ENCODE measurements at places on chromosomes 4 and X.

- no peak for DNase-seq
Measured at GRCh38 chr4:41267997-41268396, 11.3 kb downstream of the UCHL1 start.

- DNase-seq: no peak
Measured at GRCh38 chr4:2348786-2349185, 69.7 kb downstream of the ZFYVE28 start.

DNA sequence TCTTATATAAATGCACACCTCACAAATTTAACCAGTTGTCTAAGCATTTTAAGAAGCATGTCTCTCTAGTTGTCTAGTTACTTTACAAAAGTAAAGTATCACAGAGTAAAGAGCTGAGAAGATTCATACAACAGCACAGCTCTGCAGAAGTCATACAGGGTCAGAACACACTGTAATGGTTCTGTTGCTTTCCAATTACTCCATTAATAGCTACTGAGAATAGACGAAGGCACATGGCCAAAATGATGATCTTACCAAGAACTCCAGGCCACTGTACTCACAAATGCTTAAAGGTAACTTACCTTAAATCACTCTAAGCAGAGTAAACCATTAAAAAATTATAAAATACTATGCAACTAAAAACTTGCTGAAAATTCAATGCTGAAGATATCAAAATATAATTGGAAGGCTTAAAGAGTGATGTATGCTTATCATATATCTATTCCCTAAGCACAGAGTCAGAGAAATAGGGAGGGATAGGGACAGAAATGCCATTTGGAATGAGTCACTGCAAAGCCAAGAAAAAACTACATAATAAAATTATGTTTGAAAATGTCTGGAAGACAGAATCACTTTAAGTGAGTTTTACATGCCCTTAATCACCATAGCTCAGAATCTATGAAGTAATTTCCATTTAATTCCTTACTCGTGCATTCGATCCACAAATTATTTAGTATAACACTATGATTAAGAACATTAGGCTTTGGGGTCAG lies 71.0 kb downstream of the DDX60L start:
- no peak for DNase-seq

GRCh38 chrX:20001588-20001987 lies 10.7 kb upstream of the BCLAF3 start:
- DNase-seq: no peak

DNA sequence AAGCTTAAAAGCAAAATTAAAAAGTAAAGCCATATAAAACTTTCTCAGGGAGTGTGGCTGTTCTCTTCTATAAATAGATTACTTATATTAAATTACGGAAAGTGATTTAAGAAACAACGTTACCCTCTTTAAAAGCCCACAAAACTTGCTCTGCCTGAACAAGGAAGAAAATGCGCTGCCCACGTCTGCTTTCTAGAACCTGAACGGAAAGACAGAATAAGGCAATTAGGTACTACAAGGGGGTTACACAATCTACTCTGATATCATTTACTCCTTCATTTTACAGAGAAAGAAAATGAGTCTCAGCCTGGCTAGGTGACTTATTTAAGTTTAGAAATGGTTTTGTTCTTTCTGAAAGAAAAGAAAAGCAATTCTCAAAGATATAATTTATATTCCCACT lies 147.2 kb downstream of the RNF150 start:
- DNase-seq: no peak

DNA sequence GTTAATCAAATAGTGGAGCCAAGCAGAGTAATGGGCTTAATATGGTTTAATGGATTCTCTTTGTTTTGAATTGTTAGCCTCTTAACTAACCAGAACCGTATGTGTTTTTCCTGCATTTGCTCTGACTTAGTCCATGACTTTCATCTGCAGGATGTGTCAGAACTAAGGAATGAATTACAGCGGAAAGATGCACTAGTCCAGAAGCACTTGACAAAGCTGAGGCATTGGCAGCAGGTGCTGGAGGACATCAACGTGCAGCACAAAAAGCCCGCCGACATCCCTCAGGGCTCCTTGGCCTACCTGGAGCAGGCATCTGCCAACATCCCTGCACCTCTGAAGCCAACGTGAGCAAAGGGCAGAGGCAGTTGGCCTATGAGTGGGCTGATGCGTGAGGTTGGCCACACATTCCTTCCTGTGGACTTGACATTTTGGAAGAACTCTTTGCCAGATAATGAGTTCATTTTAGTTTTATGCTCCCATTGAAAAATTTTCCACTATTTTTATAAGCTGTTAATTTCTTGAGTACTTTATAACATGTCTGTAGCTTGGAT lies 9.1 kb downstream of the MED28 start:
- DNase-seq: no peak

DNA sequence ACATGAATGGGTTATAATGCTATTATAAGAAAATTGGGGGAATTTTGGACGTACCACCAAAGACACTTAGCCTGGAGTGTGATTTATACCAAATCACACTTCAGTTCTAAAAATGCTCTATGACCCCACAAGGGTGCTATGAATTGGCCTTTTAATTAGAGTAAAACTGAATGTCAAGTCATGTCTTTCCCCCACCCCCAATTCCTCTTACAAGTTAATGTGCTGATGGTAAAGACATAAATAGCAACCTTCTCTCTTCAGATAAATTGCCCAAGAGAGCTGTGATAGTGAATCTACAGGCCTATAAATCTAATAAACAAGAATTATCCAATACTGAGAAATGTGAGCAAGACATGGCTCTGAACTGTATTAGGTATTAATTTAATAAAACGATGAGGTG lies 78.8 kb downstream of the RNF150 start:
- no peak for DNase-seq

DNA sequence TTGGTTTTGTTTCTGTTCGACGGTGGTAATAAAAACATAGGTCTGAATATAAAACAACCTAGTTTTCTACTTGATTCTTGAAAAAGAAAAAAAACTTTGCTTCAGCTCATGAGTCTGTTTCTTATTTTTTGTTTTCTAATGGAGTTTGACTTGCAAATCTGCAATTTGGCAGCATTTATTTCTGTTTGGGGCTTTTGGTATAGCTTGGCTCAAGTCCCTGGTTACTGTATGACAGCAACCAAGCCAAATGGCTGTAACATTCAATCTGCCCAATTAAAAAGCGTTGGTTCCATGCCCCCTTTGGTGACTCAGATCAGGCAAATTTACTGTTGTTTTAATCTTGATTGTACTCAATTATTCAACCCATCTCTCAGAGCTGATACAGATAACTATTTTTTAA lies 263.4 kb downstream of the GRIA3 start:
- DNase-seq: no peak

- DNase-seq: no peak
Measured at GRCh38 chrX:8310409-8310808, 139.3 kb upstream of the VCX2 start.

- DNase-seq: no peak
Measured at GRCh38 chr4:46656071-46656470, 253.0 kb downstream of the COX7B2 start.

- peak; percentile 52 for DNase-seq
Measured at GRCh38 chr4:153115322-153116290, 88.6 kb upstream of the TRIM2 start.

DNA sequence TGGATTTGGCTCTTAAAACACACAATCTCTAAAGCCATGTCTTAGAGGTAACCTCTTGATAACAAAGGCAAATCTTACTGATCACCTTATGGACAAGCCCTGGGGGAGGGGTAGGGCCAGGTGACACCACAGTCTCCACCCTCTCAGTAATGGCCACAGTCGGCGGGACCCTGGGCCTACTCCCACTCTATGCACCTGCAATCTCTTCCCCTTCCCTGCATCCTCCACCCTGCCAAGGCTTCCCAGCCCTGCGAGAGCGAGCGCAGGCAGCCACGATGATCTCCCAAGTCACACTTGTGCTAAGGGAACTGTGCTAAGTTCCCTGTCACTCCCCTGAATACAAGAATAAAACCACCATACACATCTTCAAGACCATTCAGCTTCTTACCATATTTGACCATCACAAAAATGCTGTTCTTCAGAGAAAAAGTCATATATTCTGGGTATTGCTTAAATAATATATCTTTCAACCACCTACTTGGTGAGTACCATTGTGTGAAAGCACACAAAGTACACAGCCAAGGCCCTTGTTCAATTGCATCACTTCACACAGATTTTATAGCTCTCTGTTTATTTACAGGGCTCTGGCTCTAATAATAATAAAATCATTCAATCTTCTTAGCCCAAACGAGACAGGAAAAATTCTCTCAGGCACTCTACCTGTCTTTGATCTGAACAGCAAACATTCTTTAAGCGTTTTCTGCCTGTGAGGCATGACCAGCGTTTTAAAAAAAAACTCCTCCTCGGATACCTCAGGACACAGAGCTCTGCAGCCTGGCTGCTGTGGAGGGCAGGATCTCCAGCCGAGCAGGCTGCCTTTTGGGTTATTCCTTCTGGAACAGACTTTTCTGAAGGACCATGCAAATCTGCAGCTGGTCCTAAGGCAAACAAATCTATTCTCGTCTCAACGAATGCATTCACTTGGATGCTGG lies 115.7 kb upstream of the MAP3K15 start:
- no peak for DNase-seq

DNA sequence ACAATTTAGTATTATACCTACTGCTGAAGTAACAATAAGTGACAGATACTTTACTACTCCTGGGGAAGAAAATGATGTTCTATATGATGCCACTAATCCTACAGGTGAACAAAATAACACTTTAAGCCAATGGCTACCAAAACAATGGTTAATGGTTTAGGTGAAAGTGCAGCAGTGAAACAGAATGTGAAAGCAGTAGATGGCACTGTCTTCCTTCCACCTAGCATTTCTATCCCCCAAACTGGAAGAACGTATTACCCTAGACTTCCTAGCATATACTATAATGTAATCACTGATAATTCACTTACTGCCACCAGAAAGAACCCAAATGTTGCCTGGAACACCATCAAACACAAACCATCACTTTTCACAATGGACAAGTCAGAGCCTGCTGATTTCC lies 18.9 kb upstream of the CABS1 start:
- no peak for DNase-seq

DNA sequence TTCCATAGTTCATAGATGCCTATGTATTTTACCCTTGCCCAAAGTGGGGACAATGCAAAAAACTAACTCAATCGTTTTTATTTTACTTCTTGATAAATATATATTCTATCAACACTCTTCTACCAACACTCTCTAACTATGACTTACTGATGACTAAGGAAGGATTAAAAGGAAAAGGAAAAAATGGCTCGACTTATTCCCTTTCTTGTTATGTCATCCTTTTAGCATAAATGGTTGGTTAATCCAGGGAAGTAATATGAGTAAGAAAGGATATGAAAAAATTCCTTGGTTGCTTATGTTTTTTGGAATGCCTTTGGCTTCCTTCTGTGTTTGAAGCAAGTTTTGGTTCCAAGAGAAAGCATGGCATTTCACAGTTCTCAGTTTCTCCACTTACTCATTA lies 1087.1 kb downstream of the C4orf33 start:
- DNase-seq: no peak

DNA sequence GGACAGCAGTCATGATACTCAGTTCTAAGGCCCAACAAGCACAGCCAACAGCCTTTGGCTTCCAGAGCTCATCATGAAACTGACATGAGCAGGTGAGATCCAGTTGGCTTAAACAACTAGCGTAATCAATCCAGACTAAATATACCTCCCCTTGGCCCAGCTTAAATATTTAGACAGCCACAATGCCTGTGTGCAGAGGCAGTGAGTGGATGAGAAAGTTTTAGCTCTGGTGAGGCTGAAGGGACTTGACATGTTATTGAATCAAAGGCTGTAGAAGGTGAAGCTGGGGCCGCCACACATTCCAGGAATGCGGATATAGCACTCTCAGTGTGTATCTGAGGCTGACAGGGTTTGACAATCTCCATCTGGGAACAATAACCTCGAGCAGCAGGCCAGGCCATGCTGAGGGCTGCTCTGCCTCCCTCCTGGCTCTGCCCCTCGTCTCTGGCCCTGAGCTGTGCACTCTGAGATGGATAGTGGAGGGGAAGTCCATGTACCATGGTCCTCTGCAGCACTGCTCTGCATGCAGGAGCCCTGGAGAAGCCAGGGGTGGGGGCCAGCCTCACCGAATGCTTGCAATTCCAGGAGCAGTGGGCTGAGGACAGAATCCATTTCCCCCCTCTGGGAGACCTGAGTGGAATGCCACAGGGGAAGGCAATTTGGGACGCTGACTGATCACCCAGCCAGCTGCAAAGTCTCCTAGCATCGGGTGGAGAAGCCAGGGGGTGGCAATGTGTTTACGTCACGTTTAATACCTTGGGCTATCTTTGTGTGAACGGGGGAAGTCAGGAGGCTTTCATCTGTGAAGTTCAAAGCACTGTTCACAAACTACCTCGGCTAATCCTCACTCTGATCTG lies 37.3 kb upstream of the RASL11B start:
- no peak for DNase-seq

DNA sequence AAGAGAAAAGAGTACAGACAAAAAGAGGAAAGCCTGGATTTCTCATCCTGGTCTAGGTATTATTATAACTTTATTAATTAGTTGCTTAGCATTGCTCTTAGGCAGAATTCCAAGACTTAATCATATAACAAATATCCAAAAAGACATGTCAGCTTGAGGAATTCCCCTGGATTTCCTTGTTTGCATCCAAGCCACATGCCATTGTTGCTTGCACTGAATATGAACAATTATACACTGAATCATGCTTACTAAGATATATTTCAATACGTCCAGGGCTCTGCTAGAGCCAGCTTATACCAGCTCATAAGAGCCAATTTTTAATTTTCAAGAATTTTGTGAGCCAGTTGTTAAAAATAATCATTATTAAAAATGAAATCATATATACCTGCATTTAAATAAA lies 5.5 kb upstream of the TLR10 start:
- DNase-seq: no peak

DNA sequence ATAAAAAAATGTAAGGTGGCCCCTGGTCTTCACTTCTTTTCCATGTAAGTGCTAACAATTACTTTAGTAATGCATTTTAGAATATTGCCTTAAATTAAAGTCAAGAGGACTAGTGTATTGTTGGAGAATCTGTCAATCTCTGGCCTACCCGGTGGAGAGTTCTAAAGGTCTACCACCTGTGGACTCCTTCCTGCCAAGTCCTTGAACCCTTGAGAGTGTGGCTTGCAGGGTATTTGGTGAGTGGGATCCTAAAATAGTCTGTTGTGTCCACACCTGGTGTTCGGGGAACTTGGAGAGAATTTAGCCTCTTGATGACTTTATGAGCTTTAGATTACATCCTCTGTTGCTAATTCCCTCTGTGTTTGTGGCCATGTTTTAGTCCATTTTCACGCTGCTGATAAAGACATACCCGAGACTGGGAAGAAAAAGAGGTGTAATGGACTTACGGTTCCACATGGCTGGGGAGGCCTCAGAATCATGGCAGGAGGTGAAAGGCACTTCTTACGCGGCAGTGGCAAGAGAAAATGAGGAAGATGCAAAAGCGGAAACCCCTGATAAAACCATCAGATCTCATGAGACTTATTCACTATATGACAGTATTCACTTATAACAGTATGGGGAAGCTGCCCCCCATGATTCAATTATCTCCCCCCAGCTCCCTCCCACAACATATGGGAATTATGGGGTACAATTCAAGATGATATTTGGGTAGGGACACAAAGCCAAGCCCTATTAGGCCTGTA lies 23.8 kb downstream of the DDIT4L start:
- DNase-seq: no peak

Measured in T-helper 9 cell (primary cell).